ENCODE measurements at places on chromosomes 5 and 9. TPM values are rescaled to one million over a fixed set of nuclear protein-coding genes. Genes with fewer than 3 reads are reported as not detected.

The CDX1 gene
- total RNA-seq = not detected

The NUTM2G gene
- not detected for total RNA-seq

The DELE1 gene
- 88.7 TPM for total RNA-seq

The SPINK13 gene
- not detected for total RNA-seq

The FRRS1L gene
- not detected for total RNA-seq

The FCN1 gene
- total RNA-seq = not detected

The CATSPER3 gene
- total RNA-seq = 0.37 TPM

The SLC1A1 gene
- 0.76 TPM for total RNA-seq

The COL23A1 gene
- total RNA-seq = not detected

The MSMP gene
- not detected for total RNA-seq

The C5orf63 gene
- 4.4 TPM for total RNA-seq

The MYMK gene
- total RNA-seq = not detected

The CDH6 gene
- total RNA-seq = not detected

The STPG3 gene
- not detected for total RNA-seq

Measured in CD4-positive, CD25-positive, alpha-beta regulatory T cell (primary cell).